ENCODE measurements at places on chromosomes 5 and 9.

- DNase-seq = no peak
Measured at GRCh38 chr5:79172269-79172668, 60.7 kb downstream of the BHMT start.

- DNase-seq = no peak
Measured at GRCh38 chr5:84274585-84275468, 109.9 kb downstream of the EDIL3 start.

DNA sequence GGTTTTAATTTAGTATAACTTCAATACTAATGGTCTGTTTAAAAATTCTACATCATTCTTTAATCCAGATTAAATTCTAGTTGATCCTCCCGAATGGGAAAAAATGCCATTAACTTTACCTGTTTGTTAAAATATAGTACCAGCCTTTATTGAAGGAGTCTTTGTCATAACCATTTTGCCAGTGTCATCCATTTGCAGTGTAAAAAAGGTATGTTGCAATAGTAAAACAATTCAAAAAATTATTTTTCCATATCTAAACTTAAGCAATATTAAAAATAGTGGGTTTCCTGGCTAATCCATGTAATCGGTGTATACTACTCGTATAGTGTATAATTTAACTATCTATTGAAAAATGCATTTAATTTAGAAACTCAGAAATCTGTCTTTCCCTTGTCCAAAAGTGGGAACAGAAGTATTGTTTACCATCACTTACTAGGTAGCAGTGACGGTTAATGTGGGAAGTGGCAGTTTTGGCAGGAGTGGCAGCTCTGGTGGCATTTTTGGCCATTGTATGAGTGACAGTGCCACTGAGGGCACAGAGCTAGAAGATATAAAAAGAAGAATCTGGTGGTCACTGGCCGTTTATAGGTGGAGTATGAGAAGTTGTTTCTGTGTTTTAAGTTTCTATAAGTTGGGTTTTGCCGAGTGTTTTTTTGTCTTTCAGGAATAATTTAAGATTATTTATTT, 1.9 kb downstream of the AP3S1 start:
- DNase-seq = no peak

DNA sequence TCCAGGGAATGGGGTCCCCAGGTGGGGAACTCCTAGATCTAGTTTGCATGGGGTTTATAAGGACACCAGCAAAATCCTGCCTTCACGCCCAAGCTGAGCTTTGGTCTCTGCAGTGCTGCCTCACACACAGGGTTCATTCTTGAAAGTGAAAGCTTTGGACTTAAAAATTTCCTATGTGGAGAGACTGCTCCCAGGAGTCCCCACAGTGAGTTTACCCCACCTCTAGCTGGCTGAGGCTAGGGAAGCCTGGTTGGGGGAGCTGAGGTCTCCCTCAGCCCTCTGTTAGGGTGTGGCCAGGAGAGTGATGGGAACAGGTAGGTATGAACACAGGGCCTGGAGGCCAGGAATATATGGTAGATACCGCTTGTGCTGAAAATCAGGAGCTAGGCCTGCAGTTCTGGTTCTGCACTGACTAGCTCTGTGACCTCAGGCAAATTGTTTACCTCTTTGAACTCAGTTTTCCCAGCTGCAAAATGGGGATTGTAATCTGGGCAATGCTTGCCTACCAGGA, 41.5 kb upstream of the LARP1 start:
- DNase-seq = no peak

Measured in activated naive CD4-positive, alpha-beta T cell treated with anti-CD3 and anti-CD28 coated beads, Interleukin-2, amount 50 U/mL, for 16 hours (primary cell).